ENCODE measurements at places on chromosomes 5 and 9.
A peak's percentile ranks its signal among the peaks of the same experiment; 100 is the strongest.

DNA sequence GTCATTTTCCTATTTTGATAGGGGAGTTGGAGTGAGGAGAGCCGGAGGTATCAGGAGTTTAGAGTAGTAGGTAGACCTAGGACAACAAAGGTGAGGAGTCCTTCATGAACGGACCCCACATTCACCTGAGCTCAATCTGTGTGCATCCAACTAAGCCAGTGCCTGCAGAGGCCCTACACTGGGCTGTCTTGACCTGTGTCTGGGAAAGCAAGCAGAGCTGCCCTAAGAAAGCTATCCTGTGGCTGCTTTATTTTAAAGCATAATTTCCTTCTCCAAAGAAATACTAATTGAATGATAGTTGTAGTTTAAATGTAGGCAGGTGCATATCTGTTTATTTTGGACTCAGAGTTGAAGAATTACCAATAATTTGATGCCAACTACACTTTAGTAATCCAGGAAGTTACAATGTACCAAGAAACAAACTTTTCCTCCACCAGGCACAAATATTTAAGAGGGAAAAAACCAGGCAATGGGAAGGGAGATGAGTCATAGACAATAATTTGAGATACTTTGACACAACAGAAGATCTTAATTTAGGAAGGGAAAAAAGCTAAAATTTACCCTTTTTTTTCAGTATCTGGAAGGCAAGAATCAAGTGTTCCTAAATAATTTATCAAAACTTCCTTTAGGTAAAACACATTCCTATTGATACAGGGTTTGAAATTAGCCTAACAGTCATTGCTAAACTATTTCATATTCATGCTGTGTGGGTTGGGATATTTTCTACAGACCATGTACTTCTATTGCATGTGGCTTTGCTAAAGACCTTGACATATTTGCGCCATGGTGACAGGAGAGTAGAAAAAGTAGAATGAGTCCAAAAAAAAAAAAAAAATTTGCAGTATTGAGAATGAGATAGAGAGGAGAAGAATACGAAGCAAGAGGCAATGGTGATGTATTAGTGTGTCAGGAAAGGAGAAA lies 376.6 kb upstream of the TUSC1 start:
- DNase-seq = no peak
- no peak overlapping the region for H3K4me3 ChIP-seq
- H3K4me1 ChIP-seq = no peaks in the 10 kb centered on the region
- H3K27me3 ChIP-seq = no peaks in the 10 kb centered on the region
- no peaks in the 10 kb centered on the region for H3K36me3 ChIP-seq

- no peaks in the 10 kb centered on the region for H3K36me3 ChIP-seq
- no peak for DNase-seq
- H3K4me1 ChIP-seq = no peaks in the 10 kb centered on the region
- H3K4me3 ChIP-seq = no peak overlapping the region
- H3K27me3 ChIP-seq = no peaks in the 10 kb centered on the region
- no peak overlapping the region for H3K27ac ChIP-seq
These were observed 99.7 kb downstream of the PTTG1 start for GRCh38 chr5:160521392-160521663.

- H3K4me1 ChIP-seq = no peaks in the 10 kb centered on the region
- H3K36me3 ChIP-seq = no peaks in the 10 kb centered on the region
- DNase-seq = no peak
- H3K27ac ChIP-seq = no peak overlapping the region
- no peak overlapping the region for H3K4me3 ChIP-seq
- H3K27me3 ChIP-seq = peaks cover 54% of the 10 kb centered on the region
These were observed 8.3 kb downstream of the KIF12 start for GRCh38 chr9:114090798-114091197.

- peak overlapping the region; percentile 11 for H3K4me3 ChIP-seq
- H3K27ac ChIP-seq = no peak overlapping the region
- peaks cover 30% of the 10 kb centered on the region for H3K4me1 ChIP-seq
- no peak for DNase-seq
- peaks cover 47% of the 10 kb centered on the region for H3K36me3 ChIP-seq
These were observed 8.5 kb downstream of the RNF44 start for GRCh38 chr5:176528761-176529115.

DNA sequence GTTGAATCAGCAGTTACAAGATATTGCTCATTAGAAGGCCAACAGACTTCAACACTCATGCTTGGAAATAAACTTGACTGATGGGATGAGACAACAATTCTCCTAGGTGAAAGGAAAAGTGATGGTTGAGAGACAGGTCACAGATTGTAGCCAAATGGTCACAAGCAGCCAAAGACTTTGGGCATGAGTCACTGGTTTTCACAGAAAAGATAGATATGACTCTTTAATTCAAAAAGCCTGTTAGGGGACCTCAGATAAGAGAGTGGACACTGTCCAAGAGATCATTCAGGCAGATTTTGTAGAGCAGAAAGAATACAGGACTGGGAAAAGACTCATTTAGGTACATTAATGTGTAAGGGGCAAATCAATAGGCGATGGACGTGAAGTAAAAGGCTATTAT lies 982.5 kb downstream of the MAT2B start:
- H3K27me3 ChIP-seq = no peaks in the 10 kb centered on the region
- peaks cover 1% of the 10 kb centered on the region for H3K36me3 ChIP-seq
- H3K27ac ChIP-seq = no peak overlapping the region
- DNase-seq = no peak

- DNase-seq = no peak
- H3K4me3 ChIP-seq = no peak overlapping the region
- no peaks in the 10 kb centered on the region for H3K36me3 ChIP-seq
- H3K27me3 ChIP-seq = peaks cover 53% of the 10 kb centered on the region
- no peak overlapping the region for H3K27ac ChIP-seq
These were observed 6.5 kb downstream of the FAM240B start for GRCh38 chr9:38713426-38713825.

DNA sequence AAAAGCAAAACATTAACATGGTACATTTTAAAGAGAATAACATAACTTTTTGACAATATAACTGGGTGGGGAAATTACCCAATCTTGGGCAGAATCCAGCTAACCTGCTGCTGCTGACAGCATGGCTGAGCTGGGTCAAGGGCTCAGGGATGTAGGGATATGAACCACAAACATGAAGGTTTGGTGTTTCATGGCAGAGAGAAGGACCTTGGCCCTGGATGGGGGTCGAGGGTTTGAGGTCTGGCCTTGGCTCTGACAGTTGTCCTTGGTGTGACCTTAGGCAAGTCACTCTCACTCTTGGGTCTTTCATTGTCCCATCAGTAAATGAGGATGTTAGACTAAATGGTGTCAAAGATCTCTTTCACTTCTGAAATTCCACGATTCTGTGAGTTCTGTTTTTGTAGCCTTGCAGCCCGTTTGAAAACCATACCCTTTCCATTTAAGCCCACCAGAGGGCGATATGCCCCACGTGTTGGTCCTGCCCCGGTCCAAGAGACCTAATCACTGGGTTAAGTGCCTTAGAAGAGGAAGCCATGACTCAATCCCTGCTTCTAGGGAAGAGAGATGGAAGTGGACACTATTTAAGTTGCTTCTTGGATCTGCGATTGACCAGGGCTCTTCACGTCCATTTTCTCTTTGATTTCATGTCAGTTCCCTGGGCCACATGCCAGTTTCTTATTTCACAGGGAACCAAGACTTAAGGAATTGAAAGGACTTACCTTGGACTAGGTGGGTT lies 56.8 kb upstream of the TEX48 start:
- H3K4me3 ChIP-seq = no peak overlapping the region
- peaks cover 37% of the 10 kb centered on the region for H3K4me1 ChIP-seq
- peak; percentile 57 for DNase-seq
- H3K27ac ChIP-seq = peak overlapping the region; percentile 53
- H3K27me3 ChIP-seq = no peaks in the 10 kb centered on the region
- H3K36me3 ChIP-seq = no peaks in the 10 kb centered on the region

GRCh38 chr5:151215546-151215880 lies 8.4 kb downstream of the CCDC69 start:
- peak overlapping the region; percentile 86 for H3K4me3 ChIP-seq
- no peak for DNase-seq
- no peaks in the 10 kb centered on the region for H3K27me3 ChIP-seq
- H3K36me3 ChIP-seq = peaks cover 35% of the 10 kb centered on the region

- H3K4me1 ChIP-seq = no peaks in the 10 kb centered on the region
- no peaks in the 10 kb centered on the region for H3K27me3 ChIP-seq
- DNase-seq = no peak
- H3K36me3 ChIP-seq = no peaks in the 10 kb centered on the region
- no peak overlapping the region for H3K4me3 ChIP-seq
- H3K27ac ChIP-seq = no peak overlapping the region
These were observed 386.1 kb downstream of the ACTL7B start for GRCh38 chr9:108469654-108470053.

DNA sequence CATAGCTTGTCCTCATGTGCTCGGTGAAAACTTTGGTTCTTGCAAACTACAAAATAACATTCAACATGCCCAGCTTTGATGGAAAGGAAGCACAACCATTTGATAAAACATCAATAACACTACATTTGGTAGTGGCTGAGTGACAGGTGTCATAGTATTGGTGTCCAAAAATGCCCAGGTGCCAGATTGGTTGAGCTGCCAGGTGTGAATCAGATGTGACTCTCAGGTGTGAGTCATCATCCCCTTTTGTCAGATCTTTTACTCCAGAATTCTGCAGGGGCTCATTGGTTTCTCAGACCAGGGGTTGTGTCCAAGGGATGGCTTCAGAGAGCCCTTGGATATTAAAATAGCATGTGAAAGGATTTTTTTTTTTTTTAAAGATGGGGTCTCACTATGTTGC lies 22.5 kb upstream of the POMT1 start:
- no peak for DNase-seq
- H3K36me3 ChIP-seq = peaks cover 75% of the 10 kb centered on the region
- no peak overlapping the region for H3K27ac ChIP-seq
- H3K4me1 ChIP-seq = peaks cover 19% of the 10 kb centered on the region

- no peak overlapping the region for H3K4me3 ChIP-seq
- no peaks in the 10 kb centered on the region for H3K4me1 ChIP-seq
- H3K27ac ChIP-seq = no peak overlapping the region
- peaks cover 37% of the 10 kb centered on the region for H3K27me3 ChIP-seq
These were observed 12.8 kb downstream of the FGFR4 start for GRCh38 chr5:177099422-177100093.

DNA sequence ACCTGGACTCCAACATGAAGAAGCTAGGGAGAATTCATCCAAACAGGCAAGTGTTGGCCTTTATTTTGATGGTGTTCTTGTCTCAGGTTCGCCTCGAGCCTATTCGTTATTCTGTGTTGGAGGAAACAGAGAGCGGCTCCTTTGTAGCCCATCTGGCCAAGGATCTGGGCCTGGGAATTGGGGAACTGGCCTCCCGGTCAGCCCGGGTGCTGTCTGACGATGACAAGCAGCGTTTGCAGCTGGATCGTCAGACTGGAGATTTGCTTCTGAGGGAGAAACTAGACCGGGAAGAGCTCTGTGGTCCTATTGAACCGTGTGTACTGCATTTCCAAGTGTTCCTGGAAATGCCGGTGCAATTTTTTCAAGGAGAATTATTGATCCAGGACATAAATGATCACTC lies 367 bp downstream of the PCDHB4 start:
- H3K4me3 ChIP-seq = no peak overlapping the region
- no peaks in the 10 kb centered on the region for H3K36me3 ChIP-seq
- no peak for DNase-seq
- H3K27me3 ChIP-seq = peaks cover 18% of the 10 kb centered on the region

- no peaks in the 10 kb centered on the region for H3K4me1 ChIP-seq
- H3K36me3 ChIP-seq = no peaks in the 10 kb centered on the region
- no peak for DNase-seq
- peaks cover 48% of the 10 kb centered on the region for H3K27me3 ChIP-seq
- H3K4me3 ChIP-seq = no peak overlapping the region
- no peak overlapping the region for H3K27ac ChIP-seq
These were observed 335.3 kb upstream of the PANK3 start for GRCh38 chr5:168914491-168914890.

DNA sequence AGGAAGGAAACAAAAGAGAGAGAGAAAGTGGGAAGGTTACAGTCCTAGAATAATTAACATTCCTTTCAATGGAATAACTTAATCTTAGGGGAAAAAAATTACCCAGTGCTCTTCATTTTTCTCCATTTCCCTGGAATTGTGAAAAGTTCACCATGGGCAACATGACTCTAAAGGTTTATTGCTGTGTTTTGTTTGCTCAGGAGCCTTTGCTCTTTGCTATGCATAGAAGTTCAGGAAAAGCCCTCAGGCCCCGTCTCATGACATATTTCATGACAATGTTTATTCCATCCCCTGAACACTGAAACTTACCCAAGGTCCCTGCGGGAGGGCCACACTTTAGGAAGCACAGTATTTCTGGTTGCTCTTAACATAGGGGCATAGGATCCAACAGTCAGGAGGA lies 9.8 kb upstream of the CTSL start:
- H3K27ac ChIP-seq = no peak overlapping the region
- no peaks in the 10 kb centered on the region for H3K4me1 ChIP-seq
- H3K36me3 ChIP-seq = no peaks in the 10 kb centered on the region
- no peak overlapping the region for H3K4me3 ChIP-seq
- peaks cover 11% of the 10 kb centered on the region for H3K27me3 ChIP-seq

DNA sequence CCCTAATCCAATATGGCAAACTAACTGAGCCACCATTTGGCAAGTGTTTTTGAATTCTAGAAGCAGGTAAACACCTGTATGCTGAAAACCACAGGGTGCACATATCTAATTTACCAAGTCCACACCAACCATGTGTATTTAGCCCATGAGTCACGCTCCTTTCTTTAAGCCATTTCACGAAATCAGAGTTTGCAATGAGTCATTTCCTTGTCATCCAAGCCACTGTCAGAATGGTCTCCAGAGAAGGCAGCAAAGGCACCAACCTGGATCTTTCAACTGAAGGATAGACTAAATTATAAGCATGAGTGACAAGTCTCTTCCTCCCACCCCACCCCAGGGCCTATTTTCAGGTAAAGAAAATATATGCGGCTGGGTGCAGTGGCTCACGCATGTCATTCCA lies 110.0 kb downstream of the PAX5 start:
- H3K27me3 ChIP-seq = peaks cover 29% of the 10 kb centered on the region
- H3K4me3 ChIP-seq = no peak overlapping the region
- H3K27ac ChIP-seq = no peak overlapping the region

GRCh38 chr9:92682269-92682668 lies 12.3 kb upstream of the IPPK start:
- peaks cover 8% of the 10 kb centered on the region for H3K27me3 ChIP-seq
- peaks cover under 1% of the 10 kb centered on the region for H3K36me3 ChIP-seq
- H3K27ac ChIP-seq = peak overlapping the region; percentile 16
- no peaks in the 10 kb centered on the region for H3K4me1 ChIP-seq

DNA sequence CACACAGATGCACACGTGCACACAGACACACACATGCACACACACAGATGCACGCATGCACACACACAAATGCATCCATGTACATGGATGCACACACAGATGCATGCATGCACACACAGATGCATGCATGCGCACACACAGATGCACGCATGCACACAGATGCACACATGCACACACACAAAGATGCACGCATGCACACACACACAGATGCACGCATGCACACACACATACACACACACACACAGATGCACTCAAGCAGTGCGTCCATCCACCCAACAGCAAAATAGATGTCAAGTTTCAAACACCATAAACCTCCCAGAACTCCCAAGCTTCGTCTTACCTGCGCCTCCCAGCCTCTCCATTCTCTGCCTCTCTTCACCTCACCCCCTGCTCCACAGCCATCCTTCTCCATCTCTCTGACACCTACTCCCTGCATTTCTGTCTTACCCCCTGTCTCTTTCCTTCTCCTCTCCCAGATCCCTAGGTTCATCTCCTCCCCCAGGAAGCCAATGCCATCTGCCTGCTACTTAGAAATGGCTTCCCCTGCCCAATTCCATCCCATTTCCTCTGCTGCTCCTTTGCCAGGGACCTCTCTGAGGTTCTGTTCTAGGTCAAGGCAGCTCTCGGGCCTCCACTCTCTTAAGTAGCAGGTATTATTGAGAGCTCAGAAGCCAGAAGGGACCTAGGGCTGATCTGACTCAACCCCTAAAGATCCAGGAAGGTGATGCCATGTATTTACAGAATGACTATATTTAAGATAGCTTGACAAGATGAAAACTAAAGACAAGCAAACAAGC lies 297.2 kb downstream of the MED10 start:
- H3K27ac ChIP-seq = no peak overlapping the region
- no peaks in the 10 kb centered on the region for H3K27me3 ChIP-seq
- H3K4me1 ChIP-seq = no peaks in the 10 kb centered on the region
- H3K4me3 ChIP-seq = no peak overlapping the region
